ENCODE measurements at places on chromosomes 2 and 18. TPM values are rescaled to one million over a fixed set of nuclear protein-coding genes. Genes with fewer than 3 reads are reported as not detected.

DNA sequence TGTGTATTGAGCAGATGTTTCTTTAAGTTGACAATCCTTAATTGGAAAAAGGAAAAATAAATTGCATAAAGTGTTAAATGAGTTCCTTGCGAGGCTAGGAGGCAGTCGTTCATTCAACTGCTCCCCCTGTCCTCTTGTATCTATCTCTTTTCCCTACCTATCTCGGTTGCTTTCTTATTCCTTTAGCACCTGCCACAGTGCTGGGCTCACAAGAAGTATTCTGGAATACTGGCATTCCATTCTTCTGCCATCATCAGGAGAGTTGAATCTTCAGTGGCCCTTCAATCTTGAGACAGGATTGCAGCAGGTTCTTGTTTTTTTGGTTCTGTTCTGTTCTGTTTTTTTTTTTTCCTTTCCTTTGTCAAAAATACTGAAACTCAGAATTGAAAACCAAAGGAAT, 143.1 kb upstream of the AQP4 start:
- DNase-seq = peak; percentile 61

DNA sequence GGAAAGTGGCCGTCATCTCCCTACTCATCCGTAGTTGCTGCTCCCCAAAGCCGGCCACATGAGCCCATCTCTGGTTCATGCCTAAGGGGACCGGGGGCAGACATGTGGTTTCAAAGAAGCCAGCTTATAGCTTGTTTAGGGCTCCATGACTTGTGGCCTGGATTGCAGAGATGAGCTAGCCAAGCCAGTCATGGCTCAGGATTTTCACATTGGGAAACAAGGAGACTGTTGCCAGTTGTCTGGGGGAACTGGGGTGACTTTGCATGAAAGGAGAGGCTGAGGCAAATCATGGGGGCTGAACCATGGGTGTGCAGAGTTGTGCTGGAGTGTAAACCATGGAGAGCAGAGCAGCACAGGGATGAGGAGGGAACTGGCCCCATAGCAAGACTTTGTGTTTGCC, 183.0 kb upstream of the APCDD1 start:
- DNase-seq = no peak

- no peak for DNase-seq
These were observed 963.6 kb downstream of the BCL11A start for GRCh38 chr2:59589881-59590280.

- DNase-seq = no peak
These were observed 124.5 kb upstream of the CDC42EP3 start for GRCh38 chr2:37795938-37796337.

DNA sequence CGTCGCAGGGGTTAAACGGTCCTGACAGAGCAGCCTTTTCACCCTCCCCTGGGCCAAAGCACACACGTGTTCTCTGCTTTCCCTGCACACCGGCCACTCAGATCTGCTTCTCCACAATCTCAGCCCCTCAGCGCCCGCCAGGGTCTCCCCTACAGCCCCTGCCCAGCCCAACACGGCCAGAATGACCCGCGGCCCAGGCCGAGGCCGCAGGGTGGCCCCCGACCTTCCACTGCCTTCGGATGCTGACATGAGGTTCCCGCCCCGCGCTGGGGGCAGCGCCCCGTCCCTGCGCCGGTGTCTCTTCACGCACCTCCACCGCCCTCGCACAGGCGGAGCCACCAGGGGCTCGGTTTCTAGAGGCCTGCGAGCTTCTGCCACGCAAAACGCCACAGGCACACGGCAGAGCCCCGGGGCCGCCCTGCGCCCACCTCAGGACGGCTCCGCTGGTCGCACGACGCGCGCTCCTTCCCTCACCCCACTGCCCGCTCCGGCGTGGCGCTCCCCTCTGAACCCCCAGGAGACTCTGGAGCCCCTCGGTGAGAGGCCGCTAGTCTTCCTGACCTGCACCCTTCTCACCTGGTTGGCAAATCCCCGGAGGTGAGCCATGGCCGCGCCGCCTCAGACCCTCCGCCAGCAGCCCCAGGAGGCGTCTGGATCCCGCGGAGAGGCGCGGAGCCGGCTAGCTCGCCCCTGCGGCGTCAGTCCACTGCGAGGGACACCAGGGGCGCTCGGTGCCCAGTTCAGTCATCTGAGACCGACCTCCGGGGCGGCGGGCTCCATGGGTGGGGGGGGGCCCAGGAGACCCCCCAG, 749 bp downstream of the STK25 start:
- peak; percentile 70 for DNase-seq

- DNase-seq = no peak
These were observed 55.9 kb downstream of the HS1BP3 start for GRCh38 chr2:20594957-20595356.

- DNase-seq = peak; percentile 1
These were observed 1245.1 kb upstream of the LRRTM1 start for GRCh38 chr2:81549646-81550045.

DNA sequence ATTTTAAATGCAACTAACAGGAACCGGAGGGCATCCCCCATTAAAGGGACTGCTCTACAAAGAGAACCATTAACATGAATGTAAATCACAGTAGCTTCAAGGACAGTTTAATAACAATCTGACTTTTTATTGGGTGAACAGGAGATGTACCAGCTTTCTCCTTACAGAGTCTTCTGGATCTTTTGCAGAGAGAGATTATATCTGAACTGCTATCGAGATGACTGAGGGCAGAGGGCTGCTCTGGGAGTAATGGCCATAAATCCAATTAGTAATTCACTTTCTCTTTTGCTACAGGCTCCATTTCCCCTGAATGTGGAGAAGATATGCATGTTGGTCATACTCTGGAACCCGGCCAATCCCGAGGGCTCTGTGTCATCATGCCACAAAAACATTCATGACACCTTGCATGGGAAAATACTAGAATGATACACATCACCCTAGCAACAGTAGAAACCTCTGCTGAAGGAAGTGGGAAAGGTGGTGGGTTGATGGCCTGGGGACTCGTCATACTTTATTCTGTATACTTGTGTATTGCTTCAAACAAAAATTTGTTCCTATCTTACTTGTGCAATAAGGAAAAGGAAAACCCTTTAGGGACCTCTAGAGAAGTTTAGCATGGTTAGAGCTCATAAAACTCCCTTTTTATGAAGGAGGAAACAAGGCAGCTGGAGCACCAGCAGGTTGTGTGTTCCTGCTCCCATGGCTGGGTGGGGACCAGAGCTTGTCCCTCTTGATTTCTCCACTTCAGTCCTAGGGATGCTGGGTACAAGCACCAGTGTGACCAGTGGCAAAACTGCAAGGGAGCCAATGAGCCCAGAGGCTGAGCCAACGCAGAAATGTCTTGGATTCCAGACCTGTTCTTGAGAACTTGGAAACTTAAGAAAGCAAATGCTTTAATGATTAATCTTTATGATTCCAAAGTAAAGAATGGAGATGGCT, 26.0 kb downstream of the CTAGE1 start:
- no peak for DNase-seq

GRCh38 chr2:195320413-195320973, 336.5 kb upstream of the SLC39A10 start:
- no peak for DNase-seq

DNA sequence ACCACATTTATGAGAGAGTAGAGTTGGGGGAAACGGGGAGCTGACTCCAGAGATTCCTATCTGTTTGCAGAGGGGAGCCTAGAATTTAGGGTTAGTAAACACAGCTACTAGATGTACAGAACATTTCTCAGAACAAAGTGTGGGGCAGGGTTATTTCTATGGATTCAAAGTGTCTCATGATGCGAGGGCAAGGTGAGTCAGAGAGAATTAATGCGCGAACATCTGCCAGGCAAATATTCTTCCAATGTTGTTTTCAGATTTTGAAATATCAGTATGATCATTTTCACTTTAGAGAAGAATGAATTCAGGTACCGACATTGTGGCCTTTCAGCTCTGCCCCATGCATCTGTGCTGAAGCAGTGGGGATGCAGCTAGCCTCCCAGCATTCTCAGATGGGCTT, 2.0 kb upstream of the DSEL start:
- DNase-seq = no peak

GRCh38 chr18:55266981-55267380, 307.7 kb upstream of the CCDC68 start:
- DNase-seq = no peak

DNA sequence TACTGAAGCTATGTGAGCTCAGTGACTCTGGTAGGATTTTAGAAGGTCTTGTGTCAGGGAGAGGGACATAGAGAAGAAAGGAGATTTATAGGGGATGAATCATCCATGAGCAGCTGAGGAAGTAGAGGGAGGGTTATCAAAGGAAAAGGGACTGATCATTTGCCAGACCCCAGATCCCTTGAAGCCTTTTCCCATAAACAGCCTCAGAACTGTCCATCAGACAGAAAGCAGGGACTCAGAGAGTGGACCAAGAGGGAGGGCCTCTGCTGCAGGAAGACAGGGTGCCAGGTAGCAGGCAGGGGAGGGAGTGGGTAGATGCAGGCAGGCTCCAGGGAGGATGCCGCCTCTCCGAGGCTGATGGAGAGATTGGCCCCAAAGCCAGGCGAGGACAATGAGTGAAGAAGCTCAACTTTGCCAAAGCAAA, 133.9 kb downstream of the TNS1 start:
- no peak for DNase-seq

DNA sequence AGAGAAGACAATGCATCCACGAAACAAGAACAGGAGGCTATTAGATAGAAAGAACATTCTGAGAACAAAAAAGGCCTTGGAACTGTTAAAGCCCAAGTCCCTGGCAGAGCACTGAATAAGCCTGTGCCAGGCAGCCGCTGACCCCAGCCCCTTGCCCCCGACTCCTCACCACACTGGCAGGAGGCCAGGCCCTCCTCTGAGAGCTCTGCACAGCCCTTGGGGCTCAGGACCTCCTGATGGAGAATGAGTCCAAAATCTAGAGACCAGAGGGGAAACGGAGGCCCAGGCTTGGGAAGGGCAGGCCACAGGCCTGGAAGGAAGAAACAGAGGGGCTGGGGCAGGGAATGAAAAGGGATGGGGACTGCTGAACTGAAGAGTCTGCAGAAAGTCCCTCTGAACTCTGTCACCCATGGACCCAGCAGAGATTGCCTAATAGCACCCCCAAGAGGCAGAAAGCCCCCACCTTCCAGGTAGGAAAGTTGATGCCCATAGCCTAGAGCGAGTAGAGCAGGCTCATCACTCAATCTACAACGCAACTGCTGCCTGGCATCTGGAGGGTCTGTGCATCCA, 18.3 kb upstream of the TNS1 start:
- no peak for DNase-seq

- no peak for DNase-seq
These were observed 95.6 kb upstream of the CTDP1 start for GRCh38 chr18:79583984-79584401.

DNA sequence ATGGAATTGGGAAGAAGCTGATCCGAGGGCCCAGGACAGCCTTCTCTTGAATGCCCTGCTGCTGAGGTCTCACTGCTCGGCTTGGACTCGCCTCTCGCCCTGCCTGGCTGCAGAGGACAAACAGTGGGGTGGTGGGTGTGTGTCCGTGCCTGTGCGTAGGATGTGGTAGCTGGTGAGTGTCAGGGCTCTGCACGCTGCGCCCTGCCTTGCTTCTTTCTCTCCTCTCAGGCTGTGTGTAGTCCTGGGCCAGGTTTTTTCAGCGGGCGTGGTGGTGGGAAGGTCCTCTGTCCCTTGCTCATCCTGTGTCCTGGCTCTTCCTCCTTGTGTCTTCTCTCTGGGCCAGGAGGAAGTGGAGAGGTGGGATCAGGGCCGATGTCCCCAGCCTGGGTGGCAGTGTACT, 44.8 kb downstream of the RRM2 start:
- DNase-seq = no peak

DNA sequence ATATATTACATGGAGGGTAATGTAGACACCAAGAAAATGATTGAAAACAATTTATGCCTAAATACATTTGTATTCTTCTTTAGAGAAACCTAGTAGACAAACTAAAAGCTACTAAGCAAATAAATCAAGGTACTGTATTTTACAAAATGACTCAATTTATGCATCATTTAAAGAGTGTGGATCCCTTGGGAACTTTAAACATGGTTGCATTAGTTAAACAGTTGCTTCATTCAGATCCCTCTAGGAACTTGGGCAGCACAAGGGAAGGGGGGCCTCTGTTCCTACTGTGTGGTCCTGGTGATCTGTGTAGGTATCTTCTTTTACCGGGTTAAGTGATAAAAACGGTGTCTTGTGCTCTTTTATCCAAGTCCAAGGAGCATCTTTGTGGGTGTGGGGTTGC, 31.5 kb upstream of the ATP8B1 start:
- no peak for DNase-seq

GRCh38 chr2:219626540-219626939, 890 bp upstream of the SLC4A3 start:
- no peak for DNase-seq

DNA sequence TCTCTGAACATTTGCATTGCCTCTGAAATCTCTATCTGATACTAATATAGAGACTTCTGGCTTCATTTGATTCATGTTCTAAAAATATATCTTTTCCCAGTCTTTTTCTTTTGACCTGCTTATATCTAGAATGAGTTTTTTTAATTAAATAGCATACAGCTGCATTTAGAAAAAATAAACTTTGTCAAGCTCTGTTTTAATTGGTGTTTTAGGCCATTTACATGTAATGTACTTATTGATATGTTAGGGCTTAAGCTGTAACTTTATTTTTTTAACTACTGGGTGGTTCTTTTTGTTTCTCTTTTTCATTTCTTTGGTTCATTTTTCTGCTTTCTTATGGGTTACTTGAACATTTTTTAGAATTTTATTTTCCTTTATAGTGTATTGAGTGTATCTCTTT, 54.9 kb downstream of the CCDC138 start:
- DNase-seq = no peak

DNA sequence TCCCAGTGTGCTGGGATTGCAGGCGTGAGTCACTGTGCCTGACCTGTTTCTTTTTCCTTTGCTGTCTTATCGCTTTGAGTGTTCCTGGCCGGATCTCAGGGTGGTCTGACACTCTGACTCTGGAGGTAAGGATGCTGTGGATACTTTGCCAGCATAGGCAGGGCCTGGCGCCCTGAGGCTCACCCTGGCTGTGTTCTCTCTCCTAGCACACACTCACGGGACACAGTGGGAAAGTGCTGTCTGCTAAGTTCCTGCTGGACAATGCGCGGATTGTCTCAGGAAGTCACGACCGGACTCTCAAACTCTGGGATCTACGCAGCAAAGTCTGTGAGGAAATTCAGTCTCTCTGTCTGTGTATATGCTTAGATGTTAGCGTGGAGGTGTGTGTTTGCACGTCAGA, 18.0 kb upstream of the SAG start:
- no peak for DNase-seq

- peak; percentile 21 for DNase-seq
These were observed 30.2 kb upstream of the SSB start for GRCh38 chr2:169768262-169768995.

GRCh38 chr2:176106581-176107539, at the start of gene HOXD11:
Gene HOXD11 (plus strand): TSS chr2:176107280. CDS start chr2:176107356, 76 bp downstream.
- peak; percentile 83 for DNase-seq

Gene CNGA3
- not detected for total RNA-seq

Gene DCDC2C
- total RNA-seq = not detected

Gene EFEMP1
- 22.5 TPM for total RNA-seq

Gene DRC1
- not detected for total RNA-seq

Gene CYP27C1
- total RNA-seq = 3.0 TPM

Gene GPR75
- total RNA-seq = 4.1 TPM

Gene PAIP2B
- 29.7 TPM for total RNA-seq

Data from GM23338 (cell line).